ENCODE measurements at places on chromosomes 3 and 15. TPM values are rescaled to one million over a fixed set of nuclear protein-coding genes. Genes with fewer than 3 reads are reported as not detected.

The COPG1 gene
- polyA plus RNA-seq = 89.2 TPM

The TM6SF1 gene
- polyA plus RNA-seq = 0.67 TPM

The SLC22A13 gene
- not detected for polyA plus RNA-seq

The FSTL1 gene
- 259 TPM for polyA plus RNA-seq

The CFAP91 gene
- 0.85 TPM for polyA plus RNA-seq

The FETUB gene
- not detected for polyA plus RNA-seq

The MED12L gene
- polyA plus RNA-seq = 0.09 TPM

The TRH gene
- 0.18 TPM for polyA plus RNA-seq

The SH2D7 gene
- polyA plus RNA-seq = not detected

The SEMA6D gene
- 1.7 TPM for polyA plus RNA-seq

Data from adipose tissue (tissue), 3 donors.